Femur (tissue), 1 donor: ENCODE measurements at places on chromosomes 11 and 22.

DNA sequence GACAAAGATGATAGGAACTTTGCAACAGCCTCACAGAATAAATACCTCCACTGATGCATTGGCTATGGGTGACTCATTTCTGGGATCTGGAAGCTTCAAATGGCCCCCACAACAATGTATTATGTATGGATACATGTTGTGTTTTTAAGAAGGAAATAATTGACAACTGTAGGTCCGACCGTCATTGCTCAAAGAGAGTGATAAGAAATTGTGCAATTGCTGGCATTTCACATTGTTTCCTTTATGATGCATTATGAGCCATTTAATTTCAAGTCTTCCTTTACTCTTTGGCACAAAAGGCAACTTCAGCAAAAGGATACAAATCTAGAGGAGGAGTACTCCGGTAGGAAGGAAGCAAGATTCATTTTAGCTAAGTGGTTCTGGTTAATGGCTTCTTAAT, 2.0 kb downstream of the ANO3 start:
- DNase-seq: no peak

GRCh38 chr22:30697975-30698374, 3.3 kb downstream of the OSBP2 start:
- DNase-seq: no peak

GRCh38 chr11:32115446-32115845, 24.6 kb downstream of the RCN1 start:
- DNase-seq: no peak

DNA sequence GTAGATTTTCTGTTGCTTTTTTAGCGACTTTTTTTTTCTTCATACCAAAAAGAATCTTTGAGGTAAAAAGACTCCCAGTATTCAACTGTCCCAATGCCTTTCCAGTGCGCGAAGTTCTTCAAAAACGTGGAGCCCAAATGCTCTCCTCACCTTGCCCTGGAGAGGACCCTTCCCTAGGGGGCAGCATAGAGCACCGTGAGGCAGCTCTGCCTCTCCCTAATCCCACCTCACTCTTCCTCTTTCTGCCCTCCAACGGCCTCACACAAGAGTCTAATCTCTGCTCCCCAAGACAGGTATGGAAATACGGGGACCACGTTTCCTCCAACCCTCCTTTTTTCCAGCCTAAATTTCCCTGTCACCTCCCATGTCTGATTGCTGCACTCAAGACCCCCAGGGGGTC, 117.5 kb upstream of the ALX4 start:
- no peak for DNase-seq

DNA sequence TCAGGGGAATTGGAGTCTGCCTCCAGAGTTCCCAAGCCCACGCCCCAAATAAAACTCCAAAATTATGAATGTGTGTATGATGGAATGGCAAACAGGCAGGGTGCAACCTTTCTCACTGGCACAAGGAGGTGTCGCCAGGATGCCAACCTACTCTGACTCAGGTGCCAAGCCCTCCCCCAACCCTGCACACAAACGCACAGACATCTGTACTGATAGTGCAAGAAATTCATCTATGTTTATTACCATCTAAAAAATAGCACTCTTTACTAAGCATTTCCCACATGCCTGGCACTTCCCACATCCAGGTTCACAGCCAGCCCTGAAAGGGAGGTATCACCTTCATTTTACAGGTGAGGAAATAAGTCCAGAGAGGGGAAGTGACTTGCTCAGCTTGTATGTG, 1.2 kb downstream of the PLA2G3 start:
- DNase-seq: no peak

DNA sequence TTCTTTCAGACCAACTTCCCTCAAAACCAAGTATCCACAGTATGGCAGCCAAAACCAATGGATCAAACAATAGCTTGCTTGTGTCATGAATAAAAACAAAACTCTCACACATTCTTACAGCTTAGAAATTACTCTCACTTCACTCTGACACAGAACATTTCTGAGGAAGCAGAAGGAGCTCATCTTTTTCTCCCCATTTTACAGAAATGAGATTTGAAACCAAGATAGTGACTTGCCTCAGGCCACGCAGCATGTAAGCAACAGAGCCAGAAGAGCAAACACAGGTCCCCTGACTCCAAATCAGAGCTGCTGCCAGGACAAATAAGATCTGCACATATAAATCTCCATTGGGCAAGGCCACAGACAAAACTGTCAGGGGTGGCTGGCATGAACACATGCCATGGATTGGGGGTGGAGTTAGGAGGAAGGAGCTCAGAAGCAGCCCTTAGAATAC, 64.8 kb downstream of the RAB30 start:
- DNase-seq: no peak

GRCh38 chr22:46537225-46537945, at the start of gene CELSR1:
Gene CELSR1 (minus strand): TSS chr22:46537620. CDS start chr22:46537170, 450 bp downstream.
- DNase-seq: peak; percentile 50
